ENCODE measurements at places on chromosomes 2 and 18.

GRCh38 chr2:60979231-60979630 lies 38.3 kb upstream of the PEX13 start:
- no peak for DNase-seq

- no peak for DNase-seq
Observed at GRCh38 chr18:6591491-6591890, 138.0 kb upstream of the ARHGAP28 start.

- DNase-seq: no peak
Observed at GRCh38 chr2:148530350-148530749, 114.2 kb upstream of the EPC2 start.

DNA sequence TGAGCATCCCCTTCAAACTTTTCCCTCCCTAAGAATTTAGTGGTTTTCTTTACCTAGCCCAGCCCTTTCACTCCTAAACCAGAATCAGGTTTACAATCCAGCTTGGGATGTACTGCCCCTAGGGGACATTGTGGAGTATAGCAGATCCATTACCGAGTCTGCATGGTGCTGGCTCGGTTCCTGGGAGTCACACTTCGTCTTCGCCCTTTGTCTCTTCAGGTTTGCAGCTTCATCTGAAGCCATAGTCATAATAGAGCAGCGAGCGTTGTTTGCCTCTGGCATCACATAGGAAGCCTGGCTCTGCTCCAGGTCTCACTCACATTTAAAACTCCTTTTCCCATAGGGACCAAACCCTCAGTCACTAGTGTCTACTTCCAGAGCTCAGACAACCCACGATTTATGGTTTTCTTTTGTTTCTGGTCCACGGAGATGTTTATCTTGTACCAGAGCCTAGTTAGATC lies 16.8 kb upstream of the LYPD6 start:
- DNase-seq: no peak

GRCh38 chr2:28155627-28156026 lies 237.0 kb upstream of the FOSL2 start:
- no peak for DNase-seq

DNA sequence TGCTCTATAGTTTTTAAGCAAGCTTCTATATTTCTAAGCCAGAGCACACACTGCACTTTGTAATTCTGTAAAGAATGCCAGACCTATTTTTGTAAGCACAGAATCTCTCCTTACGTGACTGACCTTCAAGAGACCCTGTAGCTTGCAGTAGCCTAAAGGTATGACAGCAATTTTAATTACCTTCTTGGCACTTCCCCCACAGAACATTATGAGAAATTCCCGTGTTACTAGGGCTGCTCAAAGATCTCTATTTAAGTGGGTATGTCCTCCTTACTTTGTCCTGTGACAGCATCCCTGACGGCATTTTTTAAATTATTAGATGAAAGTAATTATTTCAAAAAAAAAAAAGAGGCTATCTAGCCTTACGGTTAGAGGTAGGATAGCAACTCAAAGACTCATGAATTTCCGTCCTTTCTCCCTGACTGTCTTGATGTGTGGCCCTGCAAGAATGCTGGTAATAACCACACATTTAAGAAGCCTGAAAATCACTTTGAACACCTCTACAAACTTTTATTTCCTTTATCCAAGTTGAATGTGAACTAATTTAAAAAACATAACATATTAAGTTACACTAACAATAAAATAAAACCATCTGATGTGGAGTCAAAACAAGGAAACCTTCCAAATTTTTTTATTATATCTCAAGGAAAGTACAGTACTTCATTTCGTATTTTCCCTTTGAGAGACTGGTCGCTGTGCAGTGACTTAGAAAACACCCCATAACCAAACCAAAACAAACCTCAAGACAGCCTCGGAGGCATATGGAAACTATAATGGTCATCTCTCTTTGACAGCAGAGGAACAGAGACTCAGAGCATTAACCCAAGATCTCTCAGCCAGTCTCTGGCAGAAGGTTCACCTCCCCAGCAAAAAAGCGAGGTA lies 54.9 kb downstream of the THUMPD2 start:
- no peak for DNase-seq

GRCh38 chr2:142983174-142983573 lies 105.7 kb downstream of the KYNU start:
- DNase-seq: no peak

DNA sequence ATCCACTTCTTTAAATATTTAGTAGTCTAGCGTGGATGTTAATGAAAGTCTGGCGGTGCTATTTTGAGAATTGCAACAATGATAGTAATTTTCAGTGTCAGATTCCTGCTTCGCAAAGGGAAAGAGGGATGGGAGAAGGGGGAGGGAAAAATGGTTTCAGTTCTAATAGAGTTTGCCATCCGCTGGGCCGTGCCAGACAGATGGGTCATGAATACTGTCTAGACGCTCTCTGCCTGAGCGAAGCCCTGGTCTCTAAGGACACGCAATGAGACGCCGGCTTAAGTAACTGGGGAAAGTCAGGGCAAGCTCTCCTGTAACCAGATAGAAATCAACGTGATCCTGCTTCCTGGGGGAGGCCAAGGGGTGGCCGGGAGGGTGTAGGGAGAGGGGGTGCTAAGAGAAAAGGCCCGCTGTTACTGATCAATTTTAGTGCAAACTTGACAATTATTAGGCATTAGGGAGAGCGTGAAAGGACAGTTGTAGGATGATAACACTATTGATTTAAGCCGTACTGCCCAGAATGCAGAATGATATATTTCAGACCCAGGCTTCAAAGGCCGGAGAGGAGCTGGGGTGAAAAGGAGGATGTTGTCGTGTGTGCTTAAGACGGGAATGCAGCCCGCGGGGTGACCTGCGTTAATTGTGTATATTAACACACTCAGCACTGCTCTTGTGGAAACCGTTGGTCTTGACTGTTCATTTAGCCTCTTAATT lies 229.2 kb downstream of the LDLRAD4 start:
- no peak for DNase-seq

- no peak for DNase-seq
Observed at GRCh38 chr2:11598228-11598731, 64.4 kb downstream of the GREB1 start.

DNA sequence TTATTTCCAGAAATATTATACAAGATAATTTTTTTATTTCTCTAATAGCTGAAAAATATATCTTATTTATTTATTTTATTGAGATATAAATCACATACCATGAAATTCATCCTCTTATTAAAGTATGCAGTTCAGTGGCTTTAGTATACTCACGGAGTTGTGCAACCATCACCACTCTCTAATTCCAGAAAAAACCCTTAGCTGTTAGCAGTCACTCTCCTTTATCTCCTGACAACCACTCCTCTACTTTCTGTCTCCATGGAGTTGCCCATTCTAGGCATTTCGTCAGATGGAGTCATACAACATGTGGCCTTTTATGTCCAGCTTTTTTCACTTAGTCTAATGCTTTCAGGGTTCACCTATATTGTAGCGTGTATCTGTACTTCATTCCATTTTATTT lies 66.5 kb downstream of the TCF7L1 start:
- DNase-seq: no peak

GRCh38 chr2:109188496-109188890 lies 59.5 kb downstream of the SH3RF3 start:
- no peak for DNase-seq

DNA sequence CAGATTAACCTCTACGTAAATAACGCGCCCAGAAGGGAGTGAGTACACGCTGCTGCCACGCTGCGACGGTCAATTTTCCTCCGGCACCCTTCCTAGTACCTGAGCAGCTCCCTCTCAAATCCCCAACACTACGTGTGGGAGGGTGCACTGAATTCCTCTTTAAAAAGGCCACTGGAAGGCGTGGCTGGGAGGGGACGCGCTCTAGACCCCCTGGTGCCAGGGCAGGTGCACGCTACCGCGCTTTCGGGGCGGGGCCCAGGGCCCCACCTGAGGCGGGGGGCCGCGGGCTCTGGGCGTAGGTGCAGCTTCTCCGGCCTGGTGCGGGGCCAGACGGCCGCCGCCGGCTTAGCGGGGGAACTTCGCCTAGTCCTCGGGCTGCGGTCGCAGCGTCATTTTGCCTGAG lies 668 bp upstream of the ANKRD12 start:
- peak; percentile 53 for DNase-seq

- no peak for DNase-seq
Observed at GRCh38 chr2:68709421-68709911, 25.1 kb upstream of the ARHGAP25 start.

DNA sequence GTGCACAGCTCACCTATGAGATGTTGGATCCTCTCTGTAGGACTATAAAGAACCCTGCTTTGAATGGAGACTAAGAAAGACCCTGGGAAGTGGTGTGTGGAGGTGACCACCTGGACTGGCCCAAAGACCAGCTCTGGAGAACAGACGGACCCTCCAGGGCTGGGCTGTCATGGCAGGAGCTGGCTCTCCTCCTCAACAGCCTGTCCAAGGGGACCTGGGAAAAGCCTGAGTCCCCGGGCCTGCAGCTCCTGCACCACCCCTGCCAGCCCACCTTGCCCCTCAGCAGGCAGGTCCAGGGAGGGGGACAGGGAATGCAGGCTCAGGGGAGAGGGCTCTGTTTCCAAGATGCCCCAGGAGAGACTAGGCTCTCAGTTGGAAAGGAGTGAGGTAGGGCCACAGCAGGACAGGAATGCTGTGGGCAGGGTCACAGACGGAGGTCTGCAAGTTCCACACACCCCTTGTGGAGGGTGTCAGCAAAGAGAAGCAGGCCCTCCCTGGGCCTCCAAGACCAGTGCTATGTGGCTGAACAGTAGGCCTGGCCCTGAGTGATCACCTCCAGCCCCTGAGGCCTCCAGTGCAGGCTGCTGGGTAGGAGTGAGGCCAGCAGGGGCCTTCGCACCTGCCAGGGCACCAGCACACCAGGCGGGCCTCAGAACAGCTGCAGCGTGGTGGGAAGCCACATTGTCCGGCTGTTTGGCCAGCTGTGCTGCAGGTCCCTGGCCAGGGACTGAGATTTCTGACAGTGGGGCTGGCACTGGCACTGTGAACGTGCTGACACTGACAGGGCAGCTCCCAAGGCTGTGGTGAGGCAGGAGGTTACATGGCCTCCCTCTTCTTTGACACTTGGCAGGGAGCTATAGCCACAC lies 86.4 kb upstream of the OTOS start:
- no peak for DNase-seq

DNA sequence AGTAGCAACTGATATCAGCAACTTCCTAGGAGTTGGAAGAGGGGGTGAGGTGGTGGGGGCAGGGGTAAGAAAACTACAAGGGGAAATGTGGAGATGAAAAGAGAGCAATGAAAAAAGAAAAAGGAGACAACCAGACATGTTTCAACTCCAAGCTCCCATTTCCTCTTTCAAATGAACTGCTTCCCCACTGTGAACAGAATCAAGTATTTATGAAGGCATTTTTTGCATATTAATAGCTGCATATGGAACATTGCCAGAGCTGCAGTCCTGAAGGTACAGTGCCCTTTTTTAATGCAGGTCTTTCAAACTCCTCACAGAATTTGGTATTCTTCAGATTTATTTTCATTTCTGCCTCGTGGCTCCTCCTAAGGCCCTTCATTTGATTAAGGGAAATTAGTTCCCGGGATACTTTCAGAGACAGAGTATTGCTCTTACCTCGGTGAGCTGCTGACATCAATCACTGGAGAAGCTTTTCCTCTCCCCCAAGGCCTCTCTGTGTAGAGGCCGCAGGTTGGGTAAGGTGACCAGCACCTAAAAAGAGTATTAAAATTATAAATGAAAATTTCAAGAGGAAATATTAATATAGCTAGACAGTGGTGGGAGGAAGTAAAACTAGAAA lies 68.4 kb downstream of the KIAA2012 start:
- DNase-seq: no peak

DNA sequence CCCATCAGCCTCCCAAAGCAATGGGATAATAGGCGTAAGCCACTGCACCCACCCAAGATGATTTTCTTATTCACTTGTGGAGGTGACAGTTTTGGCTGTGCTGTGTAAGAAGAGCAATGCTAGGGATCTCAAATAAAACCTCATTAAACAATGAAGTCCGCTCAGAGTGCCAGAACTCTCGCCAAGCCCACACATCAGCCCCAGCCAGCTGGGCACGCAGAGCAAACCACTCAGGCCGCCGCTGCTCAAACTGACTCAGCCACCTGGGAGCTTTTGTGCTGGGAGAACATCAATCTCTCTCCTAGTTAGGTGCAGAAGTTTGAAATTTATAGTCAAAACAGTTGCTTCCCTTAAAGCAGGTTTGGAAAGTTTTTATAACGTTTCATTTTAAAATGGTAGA lies 47.6 kb downstream of the RNF152 start:
- DNase-seq: no peak

GRCh38 chr2:217412721-217413120 lies 552.9 kb upstream of the TNP1 start:
- DNase-seq: no peak

- DNase-seq: no peak
Observed at GRCh38 chr2:19120941-19121750, 237.3 kb downstream of the OSR1 start.

GRCh38 chr2:150167711-150168110 lies 319.8 kb downstream of the RND3 start:
- DNase-seq: no peak

GRCh38 chr2:66490588-66491001 lies 55.7 kb downstream of the MEIS1 start:
- no peak for DNase-seq

DNA sequence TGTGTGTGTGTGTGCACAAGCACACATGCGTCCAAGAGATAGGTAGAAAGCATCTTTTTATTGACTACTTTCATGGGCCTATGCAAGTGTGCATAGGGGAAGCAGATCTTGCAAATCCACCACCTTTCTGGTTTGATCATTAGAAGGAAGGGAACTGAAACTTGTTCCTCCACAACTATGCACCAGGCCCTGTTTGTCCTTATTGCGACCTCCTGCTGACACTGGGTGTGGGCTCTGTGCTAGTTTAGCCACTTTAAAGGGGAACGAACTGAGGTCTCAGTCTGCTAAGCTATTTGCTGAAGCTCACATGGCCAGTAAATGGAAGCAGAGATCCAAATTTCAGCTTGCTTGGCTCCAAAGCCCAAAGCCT lies 32.1 kb upstream of the INSIG2 start:
- no peak for DNase-seq

GRCh38 chr2:97068074-97068473 lies 26.6 kb downstream of the FAHD2B start:
- DNase-seq: no peak

- no peak for DNase-seq
Observed at GRCh38 chr2:51413726-51414125, 381.8 kb upstream of the NRXN1 start.

DNA sequence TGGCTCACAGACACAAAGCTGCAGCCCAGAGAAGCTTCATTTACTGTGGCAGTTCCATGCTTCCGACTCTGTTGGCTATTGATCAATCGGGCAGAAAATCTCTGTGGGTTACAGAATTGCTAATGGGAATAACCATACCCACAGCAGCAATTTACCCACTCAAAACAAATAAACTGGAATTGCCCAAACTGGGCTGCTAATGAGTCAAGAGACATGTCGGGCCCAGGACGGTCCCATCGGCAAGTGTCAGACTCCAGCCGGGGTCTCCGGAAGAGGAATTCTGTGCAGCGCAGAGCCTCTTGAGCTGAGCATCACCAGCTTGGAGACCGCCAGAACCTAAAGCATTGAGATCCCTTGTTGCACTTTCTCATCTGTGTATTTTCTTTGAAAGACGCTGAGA lies 67.8 kb downstream of the TMEM18 start:
- DNase-seq: no peak

- no peak for DNase-seq
Observed at GRCh38 chr2:198325359-198325758, 521.0 kb downstream of the PLCL1 start.

- no peak for DNase-seq
Observed at GRCh38 chr2:10775831-10776230, 36.8 kb downstream of the PDIA6 start.

GRCh38 chr18:68699043-68699442 lies 15.9 kb downstream of the TMX3 start:
- no peak for DNase-seq
